Glutamatergic neuron (in vitro differentiated cells): ENCODE measurements at places on chromosomes 12 and 14.

DNA sequence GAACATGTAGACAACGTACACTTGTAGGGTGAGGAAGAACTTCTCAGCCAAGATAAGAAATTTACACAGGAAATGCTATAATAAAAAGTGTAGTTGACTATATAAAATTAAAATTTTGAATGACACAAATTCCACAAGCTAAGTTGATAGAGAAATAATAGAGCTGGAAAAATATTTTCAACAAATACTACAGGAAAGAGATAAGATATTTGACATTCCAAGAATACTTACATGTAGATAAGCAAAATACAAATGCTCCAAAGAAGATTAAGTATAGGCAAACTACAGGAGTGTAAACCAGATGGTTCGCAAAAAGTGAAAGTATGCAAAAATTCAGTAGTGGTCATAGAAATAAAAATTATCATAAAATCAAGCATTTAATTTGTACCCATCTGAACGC, 49.2 kb upstream of the ANP32D start:
- DNase-seq = no peak

DNA sequence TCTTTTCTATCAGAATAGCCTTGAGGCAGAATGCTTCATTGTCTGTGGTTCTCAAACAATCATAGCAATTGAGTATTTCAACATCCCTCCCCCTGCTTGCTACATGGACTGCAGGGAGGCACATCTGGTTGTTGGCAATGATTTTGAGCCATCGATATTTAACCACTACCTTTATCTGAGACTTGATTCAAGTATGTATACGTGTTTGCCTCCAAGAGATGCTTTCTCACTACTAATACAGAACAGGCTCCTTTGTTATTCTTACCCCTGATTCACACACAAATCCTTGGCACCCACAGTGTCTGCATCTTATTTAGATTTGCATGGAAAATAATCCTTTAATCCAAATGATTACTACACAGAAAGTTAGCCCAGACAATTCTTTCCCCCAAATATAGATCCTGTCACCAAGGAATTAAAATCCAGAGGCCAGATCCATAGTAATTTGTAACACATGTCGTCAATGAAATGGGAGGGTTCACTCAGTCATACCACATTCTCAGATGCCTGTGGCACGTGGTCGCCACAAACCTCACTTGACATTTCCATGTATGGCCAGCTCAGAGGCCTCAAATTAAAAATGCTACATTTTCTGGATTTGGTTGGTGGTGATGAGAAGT, 199.3 kb downstream of the ITPR2 start:
- DNase-seq = no peak

GRCh38 chr14:34711169-34711568, 3.2 kb downstream of the CFL2 start:
- DNase-seq = no peak

GRCh38 chr14:75783602-75784313, 122.7 kb downstream of the TTLL5 start:
- no peak for DNase-seq

GRCh38 chr14:41860586-41860985, 253.9 kb downstream of the LRFN5 start:
- DNase-seq = no peak
